COR-L47 (cell line): ENCODE measurements at places on chromosomes 1 and 21.

- DNase-seq, result no peak
These were observed 4.5 kb downstream of the MROH7 start for GRCh38 chr1:54645806-54646676.

- DNase-seq, result peak; percentile 53
These were observed 98.4 kb downstream of the EBNA1BP2 start for GRCh38 chr1:43073490-43074230.

- DNase-seq, result no peak
These were observed 67.9 kb downstream of the LRRC8D start for GRCh38 chr1:89888480-89889322.

GRCh38 chr1:222772996-222773379 lies 36.0 kb downstream of the FAM177B start:
- no peak for DNase-seq

- DNase-seq, result no peak
These were observed 11.5 kb downstream of the PSRC1 start for GRCh38 chr1:109271458-109271857.

DNA sequence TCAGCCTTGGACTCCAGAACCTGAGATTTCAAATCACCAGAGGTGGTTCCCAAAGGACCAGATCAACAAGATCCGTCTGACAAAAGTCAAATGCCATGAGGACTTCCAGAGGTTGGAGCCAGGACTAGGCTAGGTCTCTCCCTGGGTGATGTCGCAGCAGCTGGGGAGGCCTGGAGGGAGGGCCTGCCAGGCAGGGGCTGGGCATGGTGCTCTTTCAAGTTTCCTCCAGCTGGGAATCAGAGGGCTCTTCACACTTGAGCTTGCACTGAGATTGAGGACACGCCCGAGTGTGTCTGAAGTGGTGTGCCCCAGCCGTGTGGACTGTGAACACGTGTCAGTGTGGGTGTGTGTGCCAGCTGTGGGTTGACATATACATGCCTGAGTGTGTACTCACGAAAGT lies 21.3 kb upstream of the RSPO1 start:
- DNase-seq, result no peak

GRCh38 chr1:109621379-109622136 lies 1.9 kb downstream of the AMPD2 start:
- DNase-seq, result no peak

GRCh38 chr1:51560034-51560433 lies 41.0 kb upstream of the EPS15 start:
- no peak for DNase-seq

GRCh38 chr1:203440771-203441170 lies 34.8 kb upstream of the PRELP start:
- DNase-seq, result no peak

DNA sequence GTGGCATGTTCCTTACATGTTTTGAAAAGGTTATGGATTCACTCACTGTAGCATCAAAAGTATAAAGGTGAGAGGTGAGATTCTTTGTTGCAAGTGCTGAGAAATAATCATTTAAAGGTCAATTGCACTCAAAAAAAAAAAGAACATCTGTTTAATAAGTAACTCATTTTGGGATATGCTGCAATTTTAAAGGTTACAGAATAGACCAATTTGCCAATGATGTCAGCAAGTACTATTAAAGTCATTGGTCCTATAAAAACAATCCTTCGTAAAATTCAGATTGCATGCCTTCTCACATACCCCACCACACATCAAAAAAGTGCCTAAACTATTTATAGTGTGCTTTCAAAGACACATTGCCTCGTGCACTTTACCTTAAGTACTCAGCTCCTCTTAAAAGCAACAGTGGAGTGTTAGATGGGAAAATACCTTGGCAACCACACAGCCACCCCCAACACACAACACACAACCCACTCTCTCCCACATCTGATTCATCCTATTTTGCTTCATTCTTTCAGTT lies 218.2 kb upstream of the ADGRL2 start:
- no peak for DNase-seq

DNA sequence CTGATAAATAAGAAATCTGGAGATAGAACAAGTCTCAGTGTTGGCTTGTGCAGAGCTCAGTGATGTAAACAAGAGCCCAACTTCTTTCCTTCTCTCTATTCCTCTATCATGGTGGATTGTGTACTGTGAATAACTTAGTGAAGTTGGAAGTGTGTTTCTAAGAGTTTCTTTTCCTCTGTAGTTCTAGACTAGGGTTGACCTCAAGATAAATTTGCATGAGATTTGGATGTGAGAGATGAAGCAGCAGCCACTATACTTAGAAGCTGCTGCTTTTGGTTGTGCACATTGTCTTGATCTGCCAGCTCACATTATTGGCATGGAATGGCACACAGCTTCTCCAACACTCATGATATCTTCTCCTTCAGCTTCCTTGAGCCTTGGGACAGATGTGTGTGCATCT lies 198.9 kb upstream of the ZP4 start:
- DNase-seq, result no peak

DNA sequence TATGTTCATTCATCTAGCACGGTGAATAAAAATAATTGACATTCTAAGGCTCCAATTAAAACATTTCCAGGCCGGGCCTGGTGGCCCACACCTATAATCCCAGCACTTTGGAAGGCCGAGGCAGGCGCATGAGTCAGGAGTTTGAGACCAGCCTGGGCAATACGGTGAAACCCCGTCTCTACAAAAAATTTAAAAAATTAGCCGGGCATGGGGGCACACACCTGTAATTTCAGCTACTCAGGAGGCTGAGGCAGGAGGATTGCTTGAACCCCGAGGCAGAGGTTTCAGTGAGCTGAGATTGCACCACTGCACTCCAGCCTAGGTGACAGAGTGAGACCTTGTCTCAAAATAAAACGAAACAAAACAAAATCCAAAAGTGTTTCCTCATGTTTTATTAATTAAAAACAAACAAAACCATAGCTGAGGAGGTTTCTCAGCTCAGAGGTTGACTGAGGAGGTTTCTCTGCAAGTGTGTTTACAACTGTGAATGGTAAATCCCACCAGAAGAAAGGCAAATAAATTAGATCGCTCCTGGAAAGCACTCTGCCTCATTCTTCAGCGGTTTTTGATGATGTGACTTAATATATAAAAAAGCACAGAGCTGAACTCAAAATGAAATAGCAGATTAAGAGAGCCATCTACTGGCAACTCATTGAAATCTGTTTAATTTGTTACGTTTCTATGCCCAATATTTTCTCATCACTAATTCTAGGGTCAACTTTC lies 37.7 kb upstream of the ATG4C start:
- DNase-seq, result peak; percentile 31

GRCh38 chr1:47627471-47628370 lies 189.9 kb downstream of the FOXD2 start:
- no peak for DNase-seq

GRCh38 chr1:31020007-31020790 lies 45.3 kb downstream of the PUM1 start:
- no peak for DNase-seq

DNA sequence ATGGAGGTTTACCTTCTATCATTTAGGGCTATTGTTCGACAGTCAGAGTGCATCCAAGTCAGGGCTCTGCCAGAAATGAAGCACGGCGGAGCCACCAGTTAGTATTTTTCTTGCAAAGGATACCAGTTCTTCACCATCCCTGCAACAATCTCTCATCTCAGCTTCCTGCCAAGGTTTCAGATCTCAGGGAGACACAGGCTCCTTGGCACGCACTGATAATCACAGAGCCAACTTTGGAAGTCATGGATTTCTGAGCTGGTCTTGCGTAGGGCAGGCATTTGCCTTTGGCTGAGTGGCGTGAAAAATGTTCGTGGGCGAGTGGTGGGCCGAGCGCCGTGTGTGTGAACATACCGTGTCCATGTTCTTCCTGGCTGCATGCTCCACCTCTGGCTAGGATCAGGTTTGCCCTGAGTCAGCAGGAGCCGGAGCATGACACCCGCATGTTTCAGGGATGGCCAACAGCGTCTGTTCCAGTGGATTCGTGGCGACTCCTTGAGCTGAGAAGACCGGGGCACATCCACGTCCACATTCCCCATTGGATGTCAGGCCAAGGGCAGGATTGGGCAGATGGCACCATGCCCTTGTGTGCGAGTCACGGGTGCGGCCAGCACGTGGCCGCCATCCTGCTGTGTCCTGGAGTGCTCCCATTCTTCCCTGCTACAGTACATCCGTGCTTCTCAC lies 118.5 kb upstream of the C1orf174 start:
- no peak for DNase-seq

DNA sequence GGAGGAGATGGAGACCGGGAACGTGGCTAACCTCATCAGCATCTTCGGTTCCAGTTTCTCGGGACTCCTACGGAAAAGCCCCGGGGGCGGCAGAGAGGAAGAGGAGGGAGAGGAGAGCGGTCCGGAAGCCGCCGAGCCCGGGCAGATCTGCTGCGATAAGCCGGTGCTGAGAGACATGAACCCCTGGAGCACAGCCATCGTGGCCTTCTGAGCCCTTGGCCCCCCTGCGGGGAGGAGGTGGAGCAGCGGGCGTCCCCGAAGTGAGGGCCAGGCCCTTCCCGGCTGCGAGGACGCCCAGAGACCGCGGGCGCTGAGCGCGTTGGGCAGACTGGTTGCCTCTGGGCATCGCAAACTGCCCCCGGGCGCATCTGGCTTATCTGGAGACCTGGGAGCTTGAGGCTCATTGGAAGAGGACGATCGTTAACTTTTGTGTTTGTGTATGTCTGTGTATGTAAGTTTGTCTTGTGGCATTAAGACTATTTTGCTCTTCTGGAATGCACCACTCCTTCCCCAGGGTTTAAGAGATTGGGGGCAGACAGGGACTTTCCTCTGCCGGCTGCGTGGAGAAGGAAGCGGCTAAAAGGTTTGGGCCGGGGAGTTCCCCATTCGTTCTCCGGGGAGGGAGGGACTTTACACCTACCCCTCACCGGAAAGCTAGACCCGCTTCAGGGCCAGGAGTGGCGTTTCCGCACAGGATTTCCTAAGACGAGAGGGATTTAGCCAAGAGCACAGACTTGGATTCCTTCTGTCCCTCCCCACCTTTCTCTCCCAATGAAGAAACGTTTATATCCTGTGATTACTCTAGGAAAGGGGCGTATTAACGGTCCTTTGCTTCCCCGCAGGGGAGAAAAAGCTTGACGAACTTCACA lies 1.4 kb downstream of the IER5 start:
- DNase-seq, result peak; percentile 35

DNA sequence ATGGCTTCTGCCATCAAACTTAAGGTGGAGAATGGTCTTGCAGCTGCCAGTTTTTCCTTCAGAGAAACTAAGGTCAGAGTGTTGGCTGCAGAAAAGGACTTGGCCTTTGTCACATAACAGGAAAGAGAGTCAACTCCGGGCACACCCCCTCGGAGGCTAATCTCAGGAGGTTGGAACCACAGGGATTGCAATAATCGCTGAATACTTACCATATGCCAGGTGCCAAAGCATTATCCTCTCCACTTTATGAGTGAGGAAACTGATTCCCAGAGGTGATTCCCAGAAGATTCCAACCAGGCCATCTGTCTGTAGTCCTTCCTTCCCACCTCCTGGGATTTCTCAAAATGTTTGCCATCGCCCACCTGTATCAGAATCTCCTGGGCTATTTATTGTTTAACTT lies 54.0 kb downstream of the LACTBL1 start:
- DNase-seq, result no peak

- no peak for DNase-seq
These were observed 95.6 kb downstream of the PTPRC start for GRCh38 chr1:198734323-198735008.

DNA sequence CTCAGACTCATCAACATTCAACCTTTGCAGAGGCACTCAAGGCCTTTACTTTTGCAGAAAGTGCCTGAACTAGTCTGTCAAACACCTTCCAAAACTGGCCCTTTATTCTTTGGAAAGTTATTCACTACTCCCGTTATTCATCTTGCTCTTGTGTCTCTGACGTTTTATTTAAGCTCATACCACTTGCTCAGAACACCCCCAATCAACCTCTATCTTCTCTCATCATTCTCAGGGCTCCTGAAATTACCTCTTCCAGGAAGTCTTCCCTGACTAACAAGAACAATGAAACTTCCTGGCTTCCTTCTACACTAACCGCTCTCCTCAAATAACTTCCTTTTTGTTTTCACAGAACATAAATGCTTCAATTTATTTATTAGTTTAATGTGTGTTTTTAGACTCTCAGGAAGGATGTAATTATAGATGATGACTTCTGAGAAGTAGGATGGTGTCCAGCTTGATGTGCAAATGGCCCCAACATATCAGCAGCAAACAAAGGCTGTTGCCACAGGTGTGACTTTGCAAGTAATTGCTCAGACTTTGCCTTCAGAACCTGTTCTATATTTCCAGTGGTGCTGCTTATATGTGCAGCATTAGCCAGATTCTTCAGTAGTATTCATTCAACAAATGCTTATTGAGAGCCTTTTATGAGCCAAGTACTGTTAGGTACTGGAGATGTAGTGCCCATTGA lies 22.8 kb upstream of the BATF3 start:
- DNase-seq, result peak; percentile 30

GRCh38 chr1:214281720-214282629 lies 1.0 kb downstream of the SMYD2 start:
- peak; percentile 60 for DNase-seq

GRCh38 chr21:44713130-44713529 lies 1.8 kb upstream of the TSPEAR start:
- no peak for DNase-seq

- DNase-seq, result no peak
These were observed 60.7 kb downstream of the LRRC8D start for GRCh38 chr1:89881415-89882058.

GRCh38 chr1:205783904-205784303 lies 8.6 kb upstream of the RAB29 start:
- DNase-seq, result no peak

GRCh38 chr1:247914941-247915662 lies 5.0 kb upstream of the OR2T8 start:
- DNase-seq, result no peak

- no peak for DNase-seq
These were observed 9.6 kb downstream of the TENT5C start for GRCh38 chr1:117615474-117615873.

DNA sequence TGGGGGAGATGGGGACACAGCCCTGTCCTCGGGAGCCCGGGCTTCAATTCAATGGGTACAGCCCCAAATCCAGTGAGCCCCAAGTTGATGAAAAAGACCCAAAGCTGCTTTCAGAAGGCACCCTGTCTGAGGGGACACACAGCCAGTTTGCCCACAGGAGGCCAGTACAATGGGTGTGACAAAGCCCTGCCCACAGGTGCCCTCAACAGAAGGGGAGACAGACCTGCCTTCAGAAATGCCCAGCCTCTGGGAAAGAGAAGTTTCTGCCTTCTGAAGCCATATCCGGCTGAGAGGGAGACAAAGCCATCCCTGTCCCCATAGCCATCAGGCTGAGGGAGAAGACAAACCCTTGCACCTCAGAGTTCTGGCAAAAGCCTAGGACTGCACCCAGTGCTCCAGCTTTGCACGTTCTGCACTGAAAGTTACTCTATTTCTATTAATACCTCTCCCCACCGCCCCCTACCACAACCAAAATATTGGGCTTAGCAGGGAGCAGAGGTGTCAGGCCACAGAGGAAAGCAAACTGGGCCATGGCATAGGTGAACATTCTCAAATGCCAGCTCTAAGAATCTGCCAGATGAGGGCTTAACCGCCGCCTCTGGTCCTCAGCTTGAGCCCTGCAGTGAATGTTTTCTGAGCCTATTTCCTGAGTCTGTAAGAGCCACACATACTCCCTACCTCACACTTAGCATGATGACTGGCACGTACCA lies 18.0 kb upstream of the PTAFR start:
- no peak for DNase-seq

GRCh38 chr1:209911746-209912145 lies 26.3 kb upstream of the SYT14 start:
- no peak for DNase-seq

- DNase-seq, result peak; percentile 99
These were observed 30.0 kb upstream of the EPS8L3 start for GRCh38 chr1:109793486-109794318.
